ENCODE measurements at places on chromosomes 11 and 22.

DNA sequence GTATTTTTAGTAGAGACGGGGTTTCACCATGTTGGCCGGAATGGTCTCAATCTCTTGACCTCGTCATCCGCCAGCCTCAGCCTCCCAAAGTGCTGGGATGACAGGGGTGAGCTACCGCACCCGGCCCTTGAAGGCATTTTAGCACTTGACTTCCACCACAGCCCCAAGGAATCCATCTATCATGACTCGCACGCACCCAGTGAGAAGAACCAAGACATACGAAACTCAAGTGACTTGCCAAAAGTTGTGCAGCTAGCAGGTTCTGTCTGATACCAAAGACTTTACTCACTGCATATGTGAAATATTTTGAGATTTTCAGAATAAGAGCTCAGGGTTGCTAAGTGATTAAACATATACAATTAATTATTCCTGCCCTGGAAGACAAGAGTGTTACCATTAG, 21.0 kb downstream of the FLI1 start:
- DNase-seq = no peak

- no peak for DNase-seq
Observed at GRCh38 chr22:29351042-29351441, 35.5 kb upstream of the RASL10A start.

DNA sequence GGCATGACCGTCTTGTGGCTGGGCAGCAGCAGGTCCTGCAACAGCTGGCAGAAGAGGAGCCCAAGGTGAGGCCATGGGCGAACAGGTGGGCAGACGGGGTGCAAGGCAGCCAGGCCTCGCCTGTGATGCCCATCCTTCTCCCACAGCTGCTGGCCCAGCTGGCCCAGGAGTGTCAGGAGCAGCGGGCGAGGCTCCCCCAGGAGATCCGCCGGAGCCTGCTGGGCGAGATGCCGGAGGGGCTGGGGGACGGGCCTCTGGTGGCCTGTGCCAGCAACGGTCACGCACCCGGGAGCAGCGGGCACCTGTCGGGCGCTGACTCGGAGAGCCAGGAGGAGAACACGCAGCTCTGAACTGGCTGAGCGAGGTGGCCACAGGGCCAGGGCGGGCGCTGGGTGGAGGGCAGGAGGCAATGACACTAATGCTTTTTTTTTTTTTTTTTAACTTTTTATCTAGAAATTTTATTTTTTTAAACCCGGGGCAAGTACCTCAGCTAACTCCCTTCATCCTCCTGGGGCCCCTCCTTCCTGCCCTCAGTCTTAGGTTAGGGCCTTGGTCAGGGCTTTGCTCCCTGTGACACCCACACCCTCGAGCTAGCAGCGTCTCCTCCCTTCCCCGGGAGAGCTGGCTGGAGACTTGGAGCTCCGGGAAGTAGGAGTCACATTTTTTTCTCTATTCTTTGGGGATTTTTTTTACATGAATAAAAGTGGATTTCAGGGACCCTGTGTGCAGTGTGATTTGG, 16.0 kb downstream of the PLCB3 start:
- no peak for DNase-seq

DNA sequence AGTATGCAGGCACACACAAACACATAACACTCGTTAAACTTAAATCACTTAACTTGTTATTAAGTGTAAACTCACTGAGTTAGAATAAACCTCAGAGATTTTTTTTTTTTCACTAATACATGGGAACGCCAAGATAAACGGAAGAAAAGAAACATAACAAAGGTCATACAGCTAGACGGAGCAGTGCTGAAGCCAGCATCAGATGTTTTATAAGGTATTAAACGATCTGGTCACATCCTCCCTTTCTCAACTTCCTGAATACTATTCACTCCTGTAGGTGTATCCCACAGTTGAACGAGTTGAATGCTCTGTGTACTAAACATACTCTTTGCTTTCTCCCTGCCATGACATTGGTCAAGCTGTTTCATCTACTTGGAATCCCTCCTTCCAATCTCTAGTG, 212.0 kb downstream of the SWAP70 start:
- DNase-seq = no peak

DNA sequence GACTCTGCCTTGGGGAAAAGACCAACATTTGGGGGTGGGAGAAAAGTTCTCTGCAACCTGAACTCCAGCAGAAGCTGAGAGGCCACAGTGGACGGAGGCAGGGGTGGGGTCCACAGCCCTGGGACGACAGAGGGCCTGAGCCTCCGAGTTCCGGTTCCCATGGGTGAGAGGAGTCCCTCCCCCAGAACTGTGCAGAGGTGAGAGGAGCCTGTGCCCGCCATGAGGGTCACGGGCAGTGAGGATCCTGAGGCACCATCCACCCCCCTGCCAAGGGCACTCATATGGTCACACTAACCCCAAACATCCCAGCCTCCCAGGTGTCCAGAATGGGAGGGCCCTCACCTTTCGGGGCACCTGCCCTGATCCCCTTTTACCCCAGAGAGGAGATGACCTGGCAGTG, 30.5 kb downstream of the KIAA0930 start:
- no peak for DNase-seq

- DNase-seq = no peak
Observed at GRCh38 chr11:27894552-27894951, 194.3 kb upstream of the BDNF start.

- DNase-seq = no peak
Observed at GRCh38 chr11:6099577-6099976, 7.9 kb upstream of the OR56B4 start.

DNA sequence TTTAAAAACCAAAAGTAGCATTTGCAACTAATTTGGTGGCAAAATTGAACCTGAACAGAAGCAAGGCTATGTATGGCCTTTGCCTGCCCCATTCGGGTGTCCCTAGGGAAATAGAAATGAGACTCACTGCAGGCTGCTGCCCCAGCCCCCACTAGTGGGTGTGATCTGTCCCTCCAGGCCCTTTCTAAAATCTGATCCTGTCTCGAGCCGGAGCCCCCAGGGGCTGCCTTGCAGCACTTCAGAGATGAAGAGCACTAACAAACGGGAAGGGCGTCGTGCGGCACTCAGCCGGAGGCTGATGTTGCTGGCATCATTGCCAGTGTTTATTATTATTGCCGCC, 43.2 kb downstream of the CD82 start:
- DNase-seq = no peak

GRCh38 chr11:69243496-69244200, 50.3 kb upstream of the MYEOV start:
- DNase-seq = no peak

GRCh38 chr11:86687185-86687778, 14.9 kb upstream of the ME3 start:
- DNase-seq = no peak

DNA sequence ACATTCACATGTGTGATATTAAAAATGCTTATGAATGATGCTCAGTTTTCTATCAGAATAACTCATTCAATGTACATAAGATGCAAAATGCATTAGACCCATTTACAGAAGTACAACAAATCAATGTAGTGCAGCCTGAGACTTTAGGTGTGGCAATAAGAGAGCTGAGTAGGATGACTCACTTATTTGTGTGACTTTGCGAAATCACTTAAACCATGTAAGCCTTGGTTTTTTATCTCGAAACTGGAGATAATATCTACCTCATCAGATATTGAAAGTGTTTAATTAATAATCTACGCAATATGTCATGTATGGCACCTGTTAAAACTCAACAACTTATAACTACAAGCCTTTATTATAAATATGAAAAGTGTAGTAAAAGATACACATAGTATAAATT, 105.7 kb upstream of the LUZP2 start:
- no peak for DNase-seq

- no peak for DNase-seq
Observed at GRCh38 chr22:22916215-22916951, 28.8 kb downstream of the IGLL5 start.

GRCh38 chr22:49543876-49544275, 283.8 kb downstream of the BRD1 start:
- no peak for DNase-seq

DNA sequence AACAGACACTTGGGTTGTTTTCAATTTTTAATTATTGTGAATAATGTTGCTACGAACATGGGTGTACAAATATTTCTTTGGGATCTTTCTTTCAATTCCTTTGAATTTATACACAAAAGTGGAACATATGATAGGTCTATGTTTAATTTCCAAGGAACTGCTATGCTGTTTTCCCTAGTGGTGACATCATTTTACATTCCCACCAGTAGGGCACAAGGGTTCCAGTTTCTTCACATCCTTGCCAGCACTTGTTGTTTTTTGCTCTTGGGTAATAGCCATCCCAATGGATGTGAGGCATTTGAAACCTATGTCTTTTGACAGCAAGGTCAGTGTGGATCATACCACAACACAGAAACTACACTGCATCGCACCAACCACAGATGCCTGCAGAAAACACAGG, 41.8 kb upstream of the SCN3B start:
- no peak for DNase-seq

DNA sequence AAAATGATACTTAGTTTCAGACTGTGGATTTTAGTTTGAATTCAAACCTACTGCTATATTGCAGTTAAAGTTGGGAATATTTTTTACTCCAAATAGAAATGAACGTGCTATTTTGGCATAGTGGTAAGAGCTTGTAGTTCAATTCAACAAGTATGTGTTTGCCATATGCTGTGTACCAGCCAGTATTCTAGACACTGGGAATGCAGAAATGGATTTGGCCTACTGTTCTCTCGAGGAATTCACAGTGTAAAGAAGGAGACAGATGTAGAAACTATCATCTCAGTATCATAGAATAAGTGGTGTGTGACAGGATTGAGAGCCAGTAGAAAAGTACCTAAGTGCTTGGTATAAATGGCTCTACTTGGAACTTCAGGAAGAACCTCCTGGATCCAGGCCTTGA, 80.4 kb downstream of the ATXN10 start:
- DNase-seq = no peak

- no peak for DNase-seq
Observed at GRCh38 chr11:15117751-15118150, 3.0 kb downstream of the INSC start.

- DNase-seq = no peak
Observed at GRCh38 chr22:20173772-20174171, 22.9 kb upstream of the CCDC188 start.
